ENCODE measurements at places on chromosomes 12 and 14.

DNA sequence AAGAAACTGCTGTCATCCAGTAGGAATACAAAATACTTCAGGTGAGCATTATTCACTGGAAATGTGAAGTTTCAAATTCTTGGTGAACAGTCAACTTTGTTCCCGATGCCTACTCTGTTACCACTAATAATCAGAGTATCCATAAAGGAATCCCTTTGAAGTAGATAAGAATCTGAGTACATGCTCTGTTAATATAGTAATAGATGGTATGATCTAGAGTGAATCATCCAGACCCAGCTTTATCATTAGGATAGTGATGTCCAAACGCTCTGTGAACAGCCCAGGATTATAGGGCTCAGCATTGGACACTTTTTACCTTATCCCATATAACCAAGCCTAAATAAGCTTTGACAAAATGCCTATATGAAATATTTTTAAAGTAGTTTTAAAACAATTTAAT, 33.3 kb downstream of the PPP2R3C start:
- DNase-seq = no peak

DNA sequence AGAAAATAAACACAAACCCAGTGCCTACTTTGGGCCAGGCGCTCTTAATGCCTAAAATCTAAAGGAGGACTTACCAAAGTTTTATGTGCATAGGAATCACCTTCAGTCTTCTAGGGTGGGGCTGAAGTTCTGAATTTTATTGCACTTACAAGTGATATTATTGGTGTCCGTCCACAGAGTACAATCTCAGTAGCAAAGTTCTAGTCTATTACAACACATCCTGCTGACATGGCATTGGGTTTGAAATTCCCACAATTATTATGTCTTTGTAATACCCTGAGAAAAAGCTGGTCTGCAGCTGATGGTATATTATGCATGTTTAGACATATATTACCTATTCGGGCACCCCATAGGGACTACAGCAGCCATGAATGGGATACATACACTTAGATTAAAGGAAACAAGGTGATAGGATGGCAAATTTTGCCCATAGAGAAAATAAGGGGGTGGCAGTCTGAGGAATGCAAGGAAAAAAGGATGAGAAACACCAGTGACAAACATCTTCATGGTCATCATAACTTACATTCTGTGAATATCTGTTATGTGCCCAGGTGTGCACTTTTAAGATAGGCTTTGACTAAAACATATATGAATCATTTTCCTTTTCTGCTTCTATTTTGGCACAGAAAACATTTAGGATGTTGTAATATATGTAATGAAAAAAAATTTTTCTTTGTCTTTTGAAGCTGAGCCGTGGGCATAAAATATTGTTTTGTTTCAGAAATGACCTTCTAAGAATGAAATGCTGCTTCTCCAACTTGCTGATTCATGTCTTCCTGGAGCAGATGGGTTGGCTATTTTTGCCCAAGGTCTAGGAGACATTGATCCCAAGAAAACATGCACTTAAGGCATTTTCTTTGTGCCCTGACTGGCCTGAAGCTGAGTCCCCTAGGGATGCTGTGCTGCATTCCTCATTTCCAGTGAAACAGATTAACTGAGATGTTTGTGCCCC, 27.2 kb upstream of the ALG10 start:
- DNase-seq = no peak

- no peak for DNase-seq
These were observed 2.2 kb upstream of the YAF2 start for GRCh38 chr12:42240131-42240750.

GRCh38 chr14:77369285-77369684, 7.6 kb downstream of the TMED8 start:
- no peak for DNase-seq

GRCh38 chr12:28586481-28586880, 396.2 kb downstream of the CCDC91 start:
- DNase-seq = no peak

DNA sequence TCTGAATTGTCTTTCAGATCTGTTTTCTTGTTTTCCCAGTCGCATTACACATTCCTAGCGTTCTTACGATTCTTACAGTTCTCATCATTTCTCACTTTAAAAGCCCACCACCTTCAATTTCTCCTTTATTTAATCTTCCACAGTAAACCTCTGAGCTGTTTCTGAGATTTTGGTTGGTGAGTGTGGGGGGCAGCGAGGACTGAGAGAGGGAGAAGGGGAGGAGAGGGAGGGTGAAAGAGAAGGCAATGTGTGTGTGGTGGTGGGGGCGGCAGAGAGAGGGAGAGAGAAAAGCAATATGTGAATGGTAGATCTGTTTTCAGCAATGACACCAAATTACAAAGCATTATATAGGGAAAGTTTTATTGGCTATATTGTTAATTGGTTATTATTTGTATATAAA, 282.6 kb downstream of the SOX5 start:
- no peak for DNase-seq

DNA sequence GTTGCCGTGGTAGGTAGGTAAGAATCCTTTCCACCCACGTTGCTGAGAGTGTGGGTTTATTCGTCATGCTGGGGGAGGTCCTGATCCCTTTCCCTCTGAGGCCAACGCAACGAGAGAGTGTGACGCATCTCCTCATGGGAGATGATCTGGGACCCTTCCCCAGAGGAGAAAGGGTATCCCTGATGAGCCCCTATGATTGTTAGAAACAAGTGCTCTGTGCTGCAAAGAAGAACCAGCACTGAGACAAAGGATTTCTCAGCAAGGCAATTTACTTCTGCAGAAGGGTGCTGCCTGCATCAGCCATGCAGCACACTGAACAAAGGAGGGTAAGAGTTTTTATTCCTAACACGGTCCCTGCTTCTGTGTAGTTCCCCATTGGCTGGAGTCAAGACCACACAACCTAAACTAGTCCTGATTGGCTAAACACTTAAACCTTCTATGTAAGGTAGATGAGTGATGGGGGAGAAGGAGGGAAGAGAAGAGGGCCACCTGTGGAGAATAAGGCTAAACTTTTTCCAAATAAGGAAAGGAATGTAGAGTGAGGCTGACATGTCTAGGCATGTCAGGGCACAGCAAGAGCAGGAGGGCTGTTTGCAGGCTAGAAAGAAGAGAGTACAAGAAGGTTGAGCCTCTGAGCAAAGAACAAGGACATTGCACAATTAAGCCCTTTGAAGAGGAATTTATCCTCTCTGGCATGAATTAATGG, 21.3 kb downstream of the CLEC2A start:
- no peak for DNase-seq

GRCh38 chr14:87109271-87109670, 883.7 kb downstream of the GALC start:
- no peak for DNase-seq

DNA sequence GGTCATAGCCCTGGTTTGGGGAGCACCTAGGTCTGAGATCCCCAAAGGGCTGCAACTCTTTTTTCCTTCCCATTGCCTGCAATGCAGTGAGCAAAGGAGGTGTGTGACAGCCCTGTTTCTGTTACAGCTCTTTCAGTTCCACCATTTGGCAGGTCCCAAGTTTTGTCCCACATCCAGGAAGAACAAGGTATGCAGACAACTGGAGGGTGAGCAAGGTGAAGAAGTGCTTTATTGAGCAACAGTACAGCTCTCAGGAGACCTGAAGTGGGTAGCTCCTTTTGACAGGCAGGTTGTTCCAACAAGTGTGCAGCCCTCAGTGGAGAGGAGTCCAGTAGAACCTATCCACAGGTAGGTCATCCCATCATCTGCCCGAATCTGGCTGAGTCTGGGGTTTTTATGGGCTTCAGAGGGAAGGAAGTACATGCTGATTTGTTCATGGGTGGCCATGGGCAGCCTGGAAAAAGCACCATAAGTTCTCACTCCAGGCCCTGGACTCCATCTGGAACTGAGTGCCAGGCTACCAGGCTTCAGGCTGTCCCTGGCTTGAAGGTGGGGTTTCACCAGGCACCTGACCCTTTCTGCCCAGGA, 62.8 kb upstream of the NAV3 start:
- no peak for DNase-seq

- DNase-seq = no peak
These were observed 121.6 kb downstream of the KTN1 start for GRCh38 chr14:55701638-55702037.

GRCh38 chr12:34361721-34362316, 339.5 kb downstream of the ALG10 start:
- DNase-seq = no peak

GRCh38 chr12:56522411-56523193, 982 bp downstream of the RBMS2 start:
- DNase-seq = no peak

DNA sequence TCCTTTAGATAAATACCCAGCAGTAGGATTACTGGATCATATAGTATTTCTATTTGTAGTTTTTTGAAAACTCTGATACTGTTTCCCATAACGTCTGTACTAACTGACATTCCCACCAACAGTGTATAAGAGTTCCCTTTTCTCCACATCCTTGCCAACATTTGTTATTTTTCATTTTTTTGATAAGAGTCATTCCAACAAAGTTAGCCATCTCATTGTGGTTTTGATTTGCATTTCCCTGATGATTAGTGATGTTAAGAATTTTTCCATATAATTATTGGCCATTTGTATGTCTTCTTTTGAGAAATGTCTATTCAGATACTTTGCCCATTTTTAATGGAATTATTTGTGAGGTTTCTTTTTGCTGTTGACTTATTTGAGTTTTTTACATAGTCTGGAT, 486.0 kb downstream of the FLRT2 start:
- DNase-seq = no peak

GRCh38 chr14:76002383-76002782, 16.8 kb downstream of the IFT43 start:
- DNase-seq = no peak

- no peak for DNase-seq
These were observed 102.2 kb downstream of the DIO2 start for GRCh38 chr14:80109055-80109454.

- DNase-seq = no peak
These were observed 1082.4 kb downstream of the TMTC2 start for GRCh38 chr12:83769151-83769550.

- peak; percentile 63 for DNase-seq
These were observed 142.3 kb upstream of the TMPO start for GRCh38 chr12:98373025-98373554.

- no peak for DNase-seq
These were observed 38.5 kb downstream of the NFKBIA start for GRCh38 chr14:35366056-35366451.

- no peak for DNase-seq
These were observed at the start of gene KDM5A for GRCh38 chr12:389142-390096. TSS of gene KDM5A (minus strand) at chr12:389320. CDS start at chr12:389091, 229 bp downstream.

DNA sequence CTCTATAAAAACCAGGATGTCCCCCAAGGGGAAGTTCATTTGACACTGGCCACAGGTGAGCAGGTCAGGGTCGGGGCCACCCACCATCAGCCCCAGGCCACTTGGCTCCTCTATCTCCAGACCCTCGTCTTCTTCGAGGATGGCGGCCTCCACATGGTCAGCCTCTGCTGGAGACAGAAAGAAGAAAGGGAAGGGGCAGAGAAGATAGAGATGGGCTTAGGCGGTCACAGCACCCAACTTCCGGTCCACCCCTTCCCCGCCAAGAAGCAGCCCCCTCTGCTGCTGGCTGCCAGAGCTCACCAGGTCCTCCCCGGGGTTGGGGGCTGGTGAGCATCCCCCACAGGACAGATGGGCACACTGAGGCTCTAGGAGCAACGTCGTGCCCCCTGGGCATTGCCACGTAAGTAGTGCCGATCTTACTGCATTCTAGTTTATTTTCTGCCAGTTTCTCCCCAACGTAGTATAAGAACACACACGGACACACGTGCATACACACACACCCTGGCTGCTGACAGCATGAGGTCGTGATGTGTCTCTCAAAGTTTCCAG, 14.2 kb downstream of the BCL11B start:
- DNase-seq = no peak

GRCh38 chr12:5511256-5511643, 79.3 kb downstream of the NTF3 start:
- DNase-seq = no peak

DNA sequence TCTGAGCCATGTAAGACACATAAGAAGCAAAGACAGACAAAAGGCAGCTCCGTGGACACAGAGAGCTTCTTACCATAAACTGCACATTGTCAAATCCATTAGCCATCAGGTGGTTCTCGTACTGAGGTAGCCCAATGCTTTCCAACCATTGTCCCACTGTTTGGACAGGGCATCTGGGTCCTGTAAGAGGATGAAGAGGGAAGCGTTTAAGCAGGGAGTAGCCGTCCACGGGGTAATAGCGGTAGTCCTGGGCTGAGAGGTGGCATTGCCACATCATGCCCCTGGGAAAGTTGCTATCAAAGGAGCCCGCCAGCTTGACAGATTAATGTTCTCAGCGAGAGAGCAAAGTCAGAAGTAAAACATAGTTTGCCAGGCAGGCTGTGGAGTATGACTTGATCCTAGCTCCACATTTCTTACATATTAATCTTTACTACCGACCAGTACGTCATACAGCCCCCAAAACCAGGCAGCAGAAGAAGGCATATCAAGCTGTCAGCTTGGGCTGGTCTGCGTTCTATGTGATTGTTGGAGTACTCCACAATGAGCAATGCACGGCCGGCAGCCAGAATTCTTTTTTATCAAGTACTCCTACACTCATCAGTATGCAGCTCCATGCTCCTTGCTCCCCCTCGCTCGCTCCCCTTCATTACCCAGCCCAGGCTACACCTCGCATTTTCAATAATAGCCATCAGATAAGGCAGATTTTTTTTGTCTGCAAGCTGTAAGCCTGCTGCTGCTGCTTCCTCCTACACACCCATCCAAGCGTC, 493.2 kb upstream of the GARIN6 start:
- DNase-seq = no peak

DNA sequence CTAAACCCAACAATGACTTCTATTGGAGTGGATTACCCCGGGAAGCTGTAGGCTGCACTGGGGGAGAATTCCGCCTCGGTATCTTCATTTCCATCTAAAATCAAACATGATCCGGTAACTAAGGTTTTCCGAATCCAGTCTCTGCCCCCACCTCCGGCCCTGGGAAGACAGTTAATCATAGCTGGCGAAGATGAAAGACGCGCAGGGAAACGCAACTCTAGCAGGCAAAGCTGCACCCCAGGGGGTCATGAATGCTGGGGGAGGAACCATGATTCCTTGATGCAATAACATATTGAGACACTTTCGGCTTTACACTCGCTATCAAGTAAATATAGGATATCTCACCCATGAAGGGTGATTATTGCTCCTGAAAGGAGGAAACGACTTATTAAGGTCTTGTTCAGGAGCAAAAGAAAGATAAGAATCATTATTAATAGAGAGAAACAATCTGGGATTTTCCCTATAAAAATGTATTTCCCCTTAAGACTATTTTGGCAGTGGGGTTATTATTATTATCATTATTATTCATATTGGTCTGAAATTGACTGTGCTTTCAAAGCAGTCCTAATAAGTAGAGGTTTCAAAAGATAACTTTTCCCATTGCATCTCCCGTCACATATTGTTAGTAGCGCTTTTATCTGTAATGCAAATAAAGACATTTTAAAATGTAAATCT, 614.9 kb downstream of the VRK1 start:
- no peak for DNase-seq

GRCh38 chr12:101782273-101782731, 43.0 kb upstream of the SYCP3 start:
- no peak for DNase-seq

- no peak for DNase-seq
These were observed 42.9 kb upstream of the ATP23 start for GRCh38 chr12:57898308-57898970.

GRCh38 chr12:106309671-106310505, 7.4 kb downstream of the TCP11L2 start:
- no peak for DNase-seq

All from NCI-H345 (cell line).